ENCODE measurements at places on chromosomes 11 and 22.

DNA sequence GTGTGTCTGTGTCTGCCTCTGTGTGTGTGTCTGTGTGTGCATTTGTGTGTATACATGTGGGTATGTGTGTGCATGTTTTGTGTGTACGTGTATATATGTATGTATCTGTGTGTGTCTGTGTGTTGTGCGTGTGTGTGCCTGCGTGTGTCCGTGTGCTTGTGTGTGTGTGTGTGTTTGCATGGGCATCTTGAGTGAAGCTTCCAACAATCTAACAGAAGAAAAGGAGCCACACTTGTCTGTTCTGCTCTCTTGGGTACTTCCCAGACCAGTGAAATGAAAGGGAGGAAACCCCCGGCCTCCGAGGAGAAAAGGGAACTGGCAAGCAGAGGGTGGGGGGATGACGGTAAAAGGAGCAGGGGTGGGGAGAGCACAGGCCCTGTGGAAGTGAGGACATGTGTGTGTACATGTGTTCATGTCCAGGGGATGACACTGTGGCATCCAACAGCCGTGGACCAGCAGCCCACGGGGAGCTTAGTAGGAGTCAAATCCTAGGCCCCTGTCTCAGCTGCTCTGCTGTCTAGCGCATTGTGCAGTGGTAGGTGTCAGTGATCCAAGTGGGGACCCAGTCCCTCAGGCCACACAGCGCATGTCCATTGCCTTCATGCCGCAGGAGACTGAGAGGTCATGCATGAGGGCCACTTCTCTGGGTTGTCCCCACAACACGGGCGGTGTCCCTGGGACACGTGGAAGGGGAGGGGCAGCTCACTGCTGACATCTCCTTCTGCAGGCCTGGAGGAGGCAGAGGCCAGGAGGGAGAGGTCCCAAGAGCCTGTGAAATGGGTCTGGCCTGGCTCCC, 8.1 kb downstream of the CSF2RB start:
- ATAC-seq = peak; percentile 28

- ATAC-seq = no peak
Observed at GRCh38 chr11:115874843-115875242, 370.6 kb upstream of the CADM1 start.

GRCh38 chr11:46181843-46182424, 60.7 kb upstream of the PHF21A start:
- ATAC-seq = no peak

- ATAC-seq = peak; percentile 97
Observed at GRCh38 chr22:42635531-42635930, 4.9 kb downstream of the ATP5MGL start.

DNA sequence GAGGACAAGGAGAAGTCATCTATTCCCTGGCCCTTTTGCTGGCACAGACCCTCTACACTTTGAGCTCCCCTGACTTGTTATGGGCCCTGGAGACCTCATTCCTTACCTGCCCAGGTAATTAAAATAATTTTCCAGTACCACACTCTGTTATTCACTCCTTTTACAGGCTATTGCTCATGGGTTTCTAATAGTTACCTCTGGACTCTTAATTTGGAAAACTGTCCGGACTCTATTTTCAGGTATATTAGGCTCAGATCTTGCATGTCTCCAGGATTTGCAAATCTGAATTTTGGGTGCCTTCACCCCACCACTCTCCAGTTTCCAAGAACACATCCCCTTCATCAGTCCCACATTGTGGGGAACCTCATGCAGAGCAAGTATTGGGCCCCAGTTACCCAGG, 186.8 kb upstream of the SESN3 start:
- ATAC-seq = no peak

DNA sequence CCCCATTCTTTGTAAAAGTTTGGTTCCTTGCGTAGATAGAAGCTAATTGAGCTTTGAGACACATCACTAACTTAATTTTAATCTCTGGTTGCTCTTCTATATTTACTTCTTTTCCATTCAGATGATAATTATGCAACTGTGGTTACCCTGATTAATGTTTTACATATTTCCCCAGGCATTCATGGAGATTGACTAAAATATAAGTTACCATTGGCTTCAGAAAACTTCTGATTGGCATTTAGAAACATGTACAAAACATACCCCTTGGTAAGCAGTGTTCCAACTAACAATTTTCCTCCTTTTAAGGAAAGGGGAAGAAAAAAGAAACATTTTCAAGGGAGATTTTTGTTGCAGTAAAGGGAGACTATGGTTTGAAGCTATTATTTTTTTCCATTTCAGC, 43.9 kb downstream of the FAT3 start:
- ATAC-seq = no peak

GRCh38 chr11:94754335-94754734, 13.8 kb upstream of the AMOTL1 start:
- ATAC-seq = no peak

DNA sequence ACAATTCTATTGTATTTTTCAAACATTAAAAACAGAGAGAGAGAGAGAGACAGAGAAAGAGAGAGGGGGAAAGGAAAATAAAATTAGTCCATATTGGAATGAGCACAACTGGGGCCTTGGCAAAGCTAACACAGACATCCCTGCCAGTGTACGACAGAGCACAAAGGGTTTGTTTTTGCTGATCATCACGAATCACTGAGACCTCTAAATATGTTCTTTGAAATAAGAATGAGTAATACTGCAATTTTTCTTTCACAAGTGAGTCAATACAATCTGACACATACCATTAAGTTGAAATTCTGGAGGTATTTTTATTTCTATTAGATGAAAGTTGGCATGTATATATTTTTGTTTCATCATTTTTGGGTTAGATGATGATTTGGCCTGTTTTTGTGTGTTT, 27.0 kb upstream of the LRRC4C start:
- no peak for ATAC-seq

DNA sequence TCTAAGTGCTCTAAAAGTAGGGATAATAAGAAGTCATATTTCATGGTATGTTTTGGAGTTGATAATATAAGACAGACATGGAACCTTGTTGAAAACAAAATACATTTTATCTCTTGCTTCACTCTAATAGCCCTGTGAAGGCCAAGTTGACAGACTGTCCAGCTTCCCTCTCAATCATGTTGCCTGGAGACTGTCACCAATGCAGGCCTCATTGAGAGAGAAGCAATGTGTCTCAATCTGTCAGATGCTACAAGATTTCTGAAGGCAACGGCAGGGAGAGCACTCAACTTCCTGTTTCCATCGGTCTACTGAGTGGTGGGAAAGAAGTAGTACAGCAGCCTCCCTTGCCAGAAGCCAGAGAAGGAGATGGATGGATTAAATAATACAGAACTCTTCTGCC, 23.6 kb upstream of the FJX1 start:
- ATAC-seq = no peak

- ATAC-seq = no peak
Observed at GRCh38 chr11:107665018-107665417, 46.8 kb downstream of the SLN start.

GRCh38 chr22:46084943-46085827, 65.1 kb upstream of the PPARA start:
- peak; percentile 40 for ATAC-seq

DNA sequence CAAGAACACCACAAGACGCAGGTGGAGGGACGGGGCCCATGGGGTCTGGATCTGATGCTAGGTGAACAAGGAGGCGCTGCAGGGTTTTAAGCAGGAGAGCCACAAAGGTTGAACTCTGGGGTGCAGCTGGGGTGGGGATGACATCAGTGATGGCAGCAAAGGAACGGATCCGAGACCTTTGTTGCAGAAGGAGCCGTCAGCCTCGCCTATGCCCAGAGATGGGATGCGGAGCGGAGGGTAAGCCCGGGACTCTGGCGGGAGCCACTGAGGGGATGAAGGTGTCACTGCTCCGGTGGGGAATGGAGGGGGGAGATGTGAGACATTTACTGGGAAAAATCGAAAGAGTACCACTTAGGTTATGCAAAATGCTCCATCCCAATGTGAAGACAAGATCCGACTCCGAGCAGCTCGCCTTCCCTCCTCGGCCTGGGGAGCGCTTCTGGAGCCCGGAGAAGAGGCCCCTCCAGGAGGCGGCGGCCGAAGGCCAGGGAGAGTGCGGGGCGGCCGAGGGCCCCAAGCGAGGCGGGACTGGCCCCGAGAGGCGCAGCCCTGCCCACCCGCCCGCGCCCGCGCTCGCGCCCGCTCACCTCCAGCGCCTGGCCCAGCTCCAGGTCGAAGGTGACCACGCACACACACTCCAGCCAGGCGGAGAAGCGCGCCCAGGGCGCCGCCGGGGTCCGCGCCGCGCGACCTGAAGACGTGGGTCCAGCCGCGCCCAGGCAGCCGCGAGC, 422 bp downstream of the DENND6B start:
- ATAC-seq = no peak

GRCh38 chr11:110077831-110078325, 15.3 kb upstream of the ZC3H12C start:
- no peak for ATAC-seq

DNA sequence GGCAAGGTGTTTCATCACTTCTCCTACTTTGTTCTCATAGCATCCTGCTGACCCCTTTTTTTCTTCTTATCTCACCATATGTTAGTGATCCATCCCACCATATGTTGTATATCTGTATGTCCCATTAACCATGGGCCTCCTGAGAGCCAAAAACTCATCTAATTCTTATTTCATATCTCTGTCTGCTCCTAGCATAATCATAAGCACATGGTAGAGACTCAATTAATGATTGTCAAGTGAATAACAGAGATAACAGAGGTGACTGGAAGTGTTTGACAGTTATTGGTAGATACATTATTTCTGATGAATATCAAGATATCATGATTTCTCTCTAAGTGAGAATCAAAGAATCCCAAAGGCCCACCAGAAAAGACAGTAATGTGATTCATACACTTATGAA, 138.1 kb upstream of the MPPED2 start:
- no peak for ATAC-seq

DNA sequence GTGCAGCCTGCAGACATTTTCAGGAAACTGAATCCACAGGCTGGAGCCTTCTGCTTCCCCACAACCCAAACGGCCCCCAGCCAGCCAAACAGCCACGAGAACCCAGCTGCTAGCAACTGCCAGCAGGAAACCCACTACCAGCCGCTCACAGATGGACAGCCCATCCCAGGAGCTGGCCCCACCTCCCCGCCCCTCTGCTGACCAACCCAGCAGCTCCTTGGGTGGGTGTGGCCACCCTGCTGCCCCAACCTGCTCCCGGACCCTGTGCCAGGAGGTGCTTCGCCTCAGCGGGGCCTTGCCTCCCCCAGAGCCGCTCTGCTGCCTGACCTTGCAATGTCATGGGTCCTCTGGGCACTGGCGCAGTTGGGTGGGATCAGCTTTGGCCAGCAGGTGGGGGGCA, 8.2 kb upstream of the CCDC188 start:
- no peak for ATAC-seq

- ATAC-seq = no peak
Observed at GRCh38 chr11:12581923-12582322, 92.3 kb upstream of the TEAD1 start.

DNA sequence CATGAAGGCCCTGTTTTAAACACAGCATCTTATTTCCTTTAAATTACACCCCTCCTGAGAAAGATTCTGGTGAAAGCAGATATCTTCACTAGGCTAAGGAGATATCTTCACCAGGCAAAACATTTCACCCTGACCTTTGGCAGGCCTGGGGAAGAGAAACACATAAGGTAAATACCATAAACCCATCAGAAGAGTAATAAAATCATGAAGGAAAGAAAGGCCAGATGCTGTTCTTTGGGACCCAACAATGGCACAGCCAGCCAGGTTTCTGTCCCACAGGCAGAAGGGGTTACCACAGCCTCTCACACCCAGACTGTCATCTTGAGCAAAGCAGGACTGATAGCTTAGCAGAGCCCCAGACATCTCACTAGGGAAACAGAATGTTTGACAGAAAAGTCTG, 125.4 kb downstream of the CCDC34 start:
- no peak for ATAC-seq

DNA sequence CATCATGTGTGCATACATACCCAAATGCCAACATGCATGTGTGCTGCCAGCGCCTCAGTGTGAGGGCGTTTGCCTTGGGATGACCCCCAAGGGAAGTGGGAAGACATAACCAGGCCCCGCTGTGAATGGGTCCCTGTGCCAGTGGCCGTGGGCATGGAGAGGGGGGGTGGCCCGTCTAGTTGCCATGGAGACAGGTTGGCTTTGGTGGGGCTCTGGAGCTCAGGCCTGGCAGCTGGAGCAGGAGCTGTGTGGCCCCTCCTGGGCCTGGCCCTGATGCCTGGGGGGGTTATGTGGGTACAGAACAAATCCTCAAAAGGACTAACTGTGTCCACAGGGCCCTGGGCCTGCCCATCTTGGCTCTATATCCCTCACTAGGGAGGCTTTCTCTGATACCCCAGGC, 8.0 kb downstream of the SYT7 start:
- no peak for ATAC-seq

DNA sequence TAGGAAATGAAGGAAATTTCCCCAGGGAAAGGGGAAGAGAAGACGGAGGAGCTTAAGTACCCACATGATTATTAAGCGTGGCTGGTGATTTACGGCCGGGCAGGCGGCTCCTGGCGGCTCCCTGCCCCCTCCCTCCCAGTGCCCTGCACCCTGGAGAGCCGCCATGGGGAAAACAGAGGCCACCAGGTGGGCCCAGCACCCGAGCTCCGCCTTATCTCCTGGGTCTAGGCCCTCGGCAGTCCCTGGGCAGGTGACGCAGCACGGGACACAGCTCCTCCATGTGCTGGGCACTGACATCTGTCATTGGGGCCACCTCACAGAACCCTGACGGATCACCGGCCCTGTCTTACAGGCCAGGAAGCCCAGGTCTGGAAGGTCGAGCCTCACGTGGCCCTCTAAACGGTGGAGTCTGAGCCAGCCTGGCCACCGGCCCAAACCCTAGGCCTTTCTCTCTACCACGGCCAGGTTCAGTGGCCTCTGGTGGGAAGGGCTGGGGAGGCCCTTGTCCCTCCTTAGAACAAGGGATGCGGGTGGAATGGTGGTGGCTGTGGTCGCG, 60.2 kb upstream of the PPARA start:
- ATAC-seq = no peak

- no peak for ATAC-seq
Observed at GRCh38 chr22:42929838-42930155, 72.7 kb upstream of the ARFGAP3 start.

DNA sequence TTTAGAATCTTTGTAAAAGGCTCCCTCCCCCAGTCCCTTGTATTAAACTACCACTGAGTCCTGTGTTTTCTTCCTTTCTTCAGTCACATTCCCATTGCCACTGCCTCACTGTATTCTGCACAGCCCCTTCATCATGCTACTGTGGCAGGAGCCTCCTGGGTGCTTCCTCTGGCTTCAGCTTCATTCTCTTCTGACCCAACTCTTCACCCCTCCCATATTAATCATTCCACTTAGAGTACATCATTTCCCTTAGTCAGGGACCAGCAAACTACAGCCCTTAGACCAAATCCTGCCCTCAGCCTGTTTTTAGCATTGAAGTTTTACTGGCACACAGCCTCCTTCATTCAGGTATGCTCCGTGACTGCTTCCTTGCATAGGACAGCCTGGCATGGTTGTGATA, 127.7 kb upstream of the MTNR1B start:
- no peak for ATAC-seq

GRCh38 chr11:86442420-86442819, 67.7 kb downstream of the CCDC81 start:
- ATAC-seq = no peak

GRCh38 chr11:47109051-47109726, 67.5 kb downstream of the ARFGAP2 start:
- ATAC-seq = peak; percentile 53

- no peak for ATAC-seq
Observed at GRCh38 chr22:24697172-24697571, 77.3 kb downstream of the PIWIL3 start.

Data from gastroesophageal sphincter (tissue), 4 donors.